NCI-H1048 (cell line): ENCODE measurements at places on chromosomes 5 and 9.

DNA sequence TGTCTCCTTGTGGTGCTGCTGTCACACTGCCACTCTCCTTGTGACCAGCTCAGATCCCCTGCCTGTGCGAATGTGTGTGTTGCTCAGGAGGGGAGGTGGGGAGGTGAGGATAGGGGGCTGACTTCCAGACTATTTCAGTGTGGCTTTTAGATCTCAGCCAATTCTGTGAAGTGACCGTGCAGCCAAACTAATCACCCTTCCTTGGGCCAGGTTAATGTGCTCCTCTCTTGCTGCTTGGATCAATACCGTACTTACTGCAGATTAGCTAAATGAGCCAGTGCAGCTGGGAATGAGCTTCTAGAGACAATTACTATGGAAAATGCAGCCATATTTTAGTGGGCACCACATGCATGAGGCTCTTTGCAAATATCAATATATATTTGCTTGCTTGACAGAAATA lies 206.0 kb downstream of the MELK start:
- DNase-seq, result no peak

DNA sequence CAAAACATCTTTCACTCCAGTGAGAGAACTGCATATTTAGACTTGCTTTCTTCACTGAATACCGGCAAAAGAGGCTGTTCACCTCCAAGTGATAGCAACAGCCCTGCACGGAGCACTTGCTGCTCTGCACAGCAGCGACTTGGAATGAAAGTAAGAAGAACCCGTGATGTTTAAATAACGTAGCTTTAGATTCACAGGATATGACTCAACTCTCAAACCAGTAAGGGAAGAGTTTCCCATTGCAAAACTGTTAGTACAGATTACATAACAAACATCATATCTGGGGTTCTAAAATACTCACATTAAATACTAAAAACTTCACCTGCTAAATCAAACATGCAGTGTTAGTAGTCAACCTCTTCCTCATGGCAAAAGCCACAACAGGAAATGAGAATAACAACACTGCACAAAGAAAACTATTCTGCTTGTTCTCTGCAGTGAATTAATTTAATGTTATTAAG lies 203.4 kb downstream of the MCTP1 start:
- DNase-seq, result no peak

GRCh38 chr9:96078897-96079490 lies 203.5 kb downstream of the ERCC6L2 start:
- DNase-seq, result no peak

GRCh38 chr5:75072061-75072460 lies 19.7 kb upstream of the GCNT4 start:
- DNase-seq, result no peak

DNA sequence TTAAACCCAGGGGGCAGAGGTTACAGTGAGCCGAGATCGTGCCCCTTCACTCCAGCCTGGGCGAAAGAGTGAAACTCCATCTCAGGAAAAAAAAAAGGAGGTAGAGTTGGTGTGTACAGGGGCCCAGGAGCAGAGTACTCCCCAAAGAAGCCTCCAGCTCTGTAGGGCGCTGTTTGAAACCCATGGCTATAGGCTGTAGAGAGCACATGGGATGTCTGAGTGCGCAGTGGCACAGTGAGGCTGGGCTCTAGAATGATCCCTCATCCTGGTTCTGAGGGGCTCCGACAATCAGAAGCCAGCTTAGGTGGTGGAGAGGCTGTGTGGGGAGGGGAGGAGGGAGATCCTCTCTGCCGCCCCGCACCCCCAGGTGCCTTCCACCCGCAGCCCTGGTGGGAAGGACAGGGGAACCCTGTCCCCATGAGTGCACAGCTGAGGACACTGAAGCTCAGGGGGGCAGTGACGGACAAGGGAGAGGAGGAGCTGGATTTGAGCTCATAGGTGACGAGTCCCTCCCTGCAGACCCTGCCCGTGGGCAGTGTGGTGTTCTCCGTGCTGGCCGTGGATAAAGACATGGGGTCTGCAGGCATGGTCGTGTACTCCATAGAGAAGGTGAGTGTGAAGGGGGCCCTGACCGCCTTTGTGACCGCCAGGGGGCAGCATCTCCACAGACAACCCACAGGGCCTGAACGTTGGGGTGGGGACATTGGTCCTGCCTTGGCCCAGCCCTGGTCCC lies 24.6 kb downstream of the CDHR2 start:
- DNase-seq, result no peak
